ENCODE measurements at places on chromosomes 11 and 22. TPM values are rescaled to one million over a fixed set of nuclear protein-coding genes. Genes with fewer than 3 reads are reported as not detected.

Gene KRTAP5-8
- not detected for total RNA-seq

Gene CASP5
- not detected for total RNA-seq

Gene OR51E2
- not detected for total RNA-seq

Gene GVQW3
- total RNA-seq: 1.2 TPM

Gene PGA5
- total RNA-seq: not detected

Gene H19
- not detected for total RNA-seq

Gene OR5P2
- total RNA-seq: not detected

Gene BEST1
- not detected for total RNA-seq

Gene DRD2
- not detected for total RNA-seq

Gene F2
- total RNA-seq: not detected

Gene OR6T1
- not detected for total RNA-seq

Gene SNU13
- total RNA-seq: 159 TPM

Gene C22orf31
- not detected for total RNA-seq

Gene DYNC2H1
- total RNA-seq: 28.9 TPM

Gene GSTT2B
- total RNA-seq: 3.2 TPM

Gene IGF2
- 5.1 TPM for total RNA-seq

Gene BIRC3
- 3.9 TPM for total RNA-seq

Gene SLC37A2
- 9.0 TPM for total RNA-seq

Gene CD44
- 181 TPM for total RNA-seq

Gene MS4A14
- 0.07 TPM for total RNA-seq

Gene TSGA10IP
- not detected for total RNA-seq

Measured in PC-3 (cell line).